ENCODE measurements at places on chromosomes 3 and 15.

DNA sequence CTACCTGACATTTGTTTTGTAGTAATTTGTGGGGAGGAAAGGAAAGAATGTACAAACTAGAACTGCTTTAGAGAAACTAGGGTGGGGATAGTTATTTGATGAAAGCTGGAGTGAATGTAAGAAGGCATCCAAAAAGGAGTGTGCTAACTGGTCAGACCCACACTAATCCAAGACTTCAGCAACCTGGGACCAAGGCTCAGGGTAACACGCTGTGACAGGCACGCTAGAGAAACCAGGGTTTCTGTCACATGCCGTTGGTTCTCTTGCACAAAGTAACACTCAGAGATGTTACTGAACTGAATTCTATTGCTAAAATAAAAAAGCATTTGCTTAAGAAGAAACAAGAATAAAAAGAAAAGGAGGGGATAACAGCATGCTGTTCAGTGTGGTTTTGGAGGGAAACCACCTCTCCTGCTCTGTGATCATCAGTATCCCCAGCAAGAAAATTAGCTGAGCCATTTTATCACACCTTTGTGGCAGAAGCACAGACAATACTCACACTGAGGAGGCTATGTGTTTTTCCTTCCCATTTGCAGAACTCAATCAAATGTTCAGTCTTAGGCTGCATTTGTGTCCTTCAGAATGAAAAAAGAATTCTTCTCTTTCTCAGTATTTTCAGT is 2.8 kb upstream of the CCDC80 start:
- DNase-seq, result no peak

DNA sequence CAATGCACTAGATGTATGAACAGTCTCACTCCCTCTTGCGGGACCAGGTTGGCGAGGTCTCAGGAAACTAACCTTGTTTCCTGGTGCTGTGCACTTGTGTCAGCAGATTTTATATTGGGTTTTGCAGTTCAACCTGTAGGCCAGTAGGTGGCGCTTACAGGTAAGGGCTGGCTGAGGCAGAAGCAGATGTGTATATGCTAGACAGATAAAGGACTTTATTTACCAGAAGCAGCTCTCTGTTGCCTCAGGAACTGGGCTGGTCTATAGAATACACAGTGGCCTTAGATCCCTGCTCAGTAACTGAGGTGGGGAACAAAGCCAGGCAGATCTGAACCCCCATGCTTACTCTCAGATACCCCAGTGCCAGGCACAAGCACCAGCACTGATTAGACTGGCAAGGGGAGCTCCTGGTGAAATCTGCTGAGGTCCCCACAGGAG is 296.8 kb downstream of the DOCK3 start:
- peak; percentile 13 for DNase-seq

- no peak for DNase-seq
These were observed 45.2 kb upstream of the BDH1 start for GRCh38 chr3:197600796-197601565.

- DNase-seq, result no peak
These were observed 51.8 kb downstream of the GRAMD1C start for GRCh38 chr3:113890256-113890900.

- no peak for DNase-seq
These were observed 74.0 kb upstream of the LIPC start for GRCh38 chr15:58357529-58358476.

DNA sequence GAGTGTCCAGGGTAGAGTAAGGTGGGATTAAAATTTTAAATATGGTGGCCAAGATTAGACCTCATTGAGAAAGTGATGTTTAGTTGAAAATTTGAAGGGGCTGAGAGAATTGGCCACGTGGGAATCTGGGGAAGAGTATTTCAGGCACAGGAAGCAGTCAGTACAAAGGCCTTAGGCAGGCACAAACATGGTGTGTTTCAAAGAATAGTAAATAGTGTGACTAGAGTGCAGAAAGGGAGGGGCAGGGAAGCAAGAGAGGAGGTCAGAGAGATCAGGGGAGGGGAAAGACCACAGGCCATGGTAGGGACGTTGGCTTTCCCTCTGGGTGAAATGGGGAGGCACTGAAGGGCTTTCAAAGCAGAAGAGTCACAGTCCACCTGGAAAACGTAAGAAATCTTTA is 36.6 kb upstream of the POMGNT2 start:
- DNase-seq, result no peak

GRCh38 chr15:85097250-85097649 is 115.6 kb downstream of the PDE8A start:
- DNase-seq, result no peak

DNA sequence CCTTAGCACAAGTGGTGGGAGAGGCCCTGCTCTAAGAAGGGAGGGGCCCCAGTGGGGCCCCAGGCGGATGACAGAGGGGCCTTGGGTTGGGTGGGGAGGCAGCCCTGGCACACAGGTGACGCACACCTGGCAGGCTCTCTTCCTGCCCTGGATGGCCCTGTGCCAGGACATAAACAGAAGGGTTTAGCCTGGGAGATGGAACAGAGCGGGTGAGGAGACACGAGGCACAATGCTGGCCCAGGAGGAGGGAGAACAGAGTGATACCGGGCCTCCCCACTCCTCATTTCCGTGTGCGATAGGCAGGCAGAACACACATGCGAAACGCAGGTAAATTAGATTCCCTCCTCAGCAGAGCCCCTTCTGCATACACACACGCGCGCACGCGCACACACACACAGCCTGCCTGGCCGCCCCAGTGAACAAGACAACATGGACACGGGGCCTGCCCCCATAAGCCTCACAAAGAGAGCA is 39.8 kb downstream of the IDH2 start:
- DNase-seq, result peak; percentile 79

- no peak for DNase-seq
These were observed 22.9 kb downstream of the ST8SIA2 start for GRCh38 chr15:92416557-92416956.

DNA sequence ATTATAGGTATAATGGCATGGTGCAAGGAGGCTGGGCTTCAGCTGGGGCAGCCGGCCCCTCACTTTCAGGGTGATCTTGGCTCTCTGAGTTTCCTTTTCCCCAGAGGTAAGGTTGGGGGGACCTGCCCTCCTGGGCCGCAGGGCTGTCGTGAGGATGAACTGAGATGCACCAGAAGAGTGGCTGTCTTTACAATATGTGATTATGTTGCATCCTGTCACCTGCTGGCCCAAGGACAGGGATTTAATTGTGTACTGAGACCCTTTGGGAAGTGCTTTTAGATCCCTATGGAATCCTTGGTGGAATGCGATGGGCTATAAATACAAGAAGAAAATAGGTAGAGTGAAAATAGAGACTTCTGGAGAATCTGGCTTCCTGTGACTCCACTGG is 22.1 kb downstream of the ANAPC13 start:
- DNase-seq, result no peak

DNA sequence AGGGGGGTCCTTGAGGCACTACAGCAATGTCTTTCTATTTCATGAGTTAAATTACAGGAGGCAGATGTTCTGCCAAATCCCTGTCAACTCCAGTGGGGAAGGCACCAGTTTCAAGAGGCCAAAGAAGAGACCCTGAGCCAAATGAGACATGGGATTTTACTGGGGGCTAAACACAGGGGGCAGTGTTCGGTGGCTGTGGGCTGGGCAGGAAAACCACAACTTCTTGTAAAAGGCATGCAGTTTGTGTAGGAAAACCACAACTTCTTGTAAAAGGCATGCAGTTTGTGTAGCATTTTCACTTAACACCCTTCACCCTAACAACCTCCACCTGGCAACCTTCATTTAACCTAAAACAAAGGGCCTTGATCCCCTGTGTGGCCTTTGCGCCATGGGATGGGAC is 61.0 kb downstream of the POLR2M start:
- DNase-seq, result no peak

DNA sequence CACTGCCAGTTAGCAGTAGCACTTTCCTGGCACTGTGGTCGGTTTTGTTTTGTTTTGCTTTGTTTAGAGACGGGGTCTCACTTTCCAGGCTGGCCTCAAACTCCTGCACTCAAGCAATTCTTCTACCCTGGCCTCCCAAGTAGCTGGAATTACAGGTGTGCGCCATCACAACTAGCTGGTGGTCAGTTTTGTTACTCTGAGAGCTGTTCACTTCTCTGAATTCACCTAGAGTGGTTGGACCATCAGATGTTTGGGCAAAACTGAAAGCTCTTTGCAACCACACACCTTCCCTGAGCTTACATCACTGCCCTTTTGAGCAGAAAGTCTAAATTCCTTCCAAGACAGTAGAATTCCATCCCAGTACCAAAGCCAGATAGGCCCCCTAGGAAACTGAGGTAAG is 22.6 kb downstream of the CLDN18 start:
- no peak for DNase-seq

- DNase-seq, result no peak
These were observed 22.8 kb downstream of the MYO1E start for GRCh38 chr15:59349680-59350420.

DNA sequence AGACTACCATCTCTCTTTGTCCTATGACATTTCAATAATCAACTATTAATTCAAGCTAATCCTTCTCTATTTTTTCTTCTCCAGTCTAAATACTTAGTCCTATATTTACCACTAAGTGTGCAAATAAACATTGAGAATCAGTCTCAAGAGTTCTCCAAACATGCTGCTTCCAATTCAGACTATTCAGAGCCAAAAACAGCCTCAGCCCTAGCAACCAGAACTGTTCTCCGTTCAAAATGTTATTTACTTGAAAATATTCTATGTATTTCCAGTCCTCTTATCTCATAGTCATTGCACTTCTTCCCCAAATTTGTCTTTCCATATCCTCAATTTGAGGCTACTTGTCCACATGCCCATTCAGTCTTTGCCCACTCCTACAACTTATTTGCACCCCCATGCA is 805.5 kb downstream of the IGSF11 start:
- DNase-seq, result no peak

- no peak for DNase-seq
These were observed 185.2 kb upstream of the CFAP20DC start for GRCh38 chr3:59234884-59235633.

DNA sequence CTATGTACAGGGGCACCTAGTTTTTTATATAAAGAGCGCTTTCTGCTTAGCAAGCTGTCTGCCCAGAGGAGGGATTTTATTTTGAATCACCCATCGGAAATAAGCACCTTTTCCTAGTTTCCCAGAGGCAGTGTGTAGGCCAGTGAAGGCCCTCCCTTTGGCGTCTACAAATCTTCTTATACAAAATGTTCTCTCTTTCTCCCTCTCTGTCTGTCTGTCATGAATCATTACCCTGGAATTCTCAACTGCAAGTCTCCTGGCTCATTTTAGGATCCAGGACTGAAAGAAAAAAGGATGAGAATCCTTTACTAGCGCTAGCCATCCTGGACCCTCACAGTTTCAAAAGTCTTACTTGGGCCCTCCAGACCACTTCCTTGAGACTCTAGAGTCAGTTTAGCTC is 728.1 kb downstream of the OTOL1 start:
- no peak for DNase-seq

GRCh38 chr3:142888481-142889211 is at the start of gene PCOLCE2:
Gene PCOLCE2, minus strand, starts transcription at chr3:142889083. Its CDS starts 187 bp downstream, at chr3:142888896.
- DNase-seq, result no peak

GRCh38 chr3:38003817-38004414 is 13.3 kb downstream of the VILL start:
- DNase-seq, result no peak

GRCh38 chr3:115470254-115470653 is 153.1 kb upstream of the GAP43 start:
- peak; percentile 86 for DNase-seq

GRCh38 chr3:123660141-123660675 is 75.4 kb upstream of the HACD2 start:
- no peak for DNase-seq

DNA sequence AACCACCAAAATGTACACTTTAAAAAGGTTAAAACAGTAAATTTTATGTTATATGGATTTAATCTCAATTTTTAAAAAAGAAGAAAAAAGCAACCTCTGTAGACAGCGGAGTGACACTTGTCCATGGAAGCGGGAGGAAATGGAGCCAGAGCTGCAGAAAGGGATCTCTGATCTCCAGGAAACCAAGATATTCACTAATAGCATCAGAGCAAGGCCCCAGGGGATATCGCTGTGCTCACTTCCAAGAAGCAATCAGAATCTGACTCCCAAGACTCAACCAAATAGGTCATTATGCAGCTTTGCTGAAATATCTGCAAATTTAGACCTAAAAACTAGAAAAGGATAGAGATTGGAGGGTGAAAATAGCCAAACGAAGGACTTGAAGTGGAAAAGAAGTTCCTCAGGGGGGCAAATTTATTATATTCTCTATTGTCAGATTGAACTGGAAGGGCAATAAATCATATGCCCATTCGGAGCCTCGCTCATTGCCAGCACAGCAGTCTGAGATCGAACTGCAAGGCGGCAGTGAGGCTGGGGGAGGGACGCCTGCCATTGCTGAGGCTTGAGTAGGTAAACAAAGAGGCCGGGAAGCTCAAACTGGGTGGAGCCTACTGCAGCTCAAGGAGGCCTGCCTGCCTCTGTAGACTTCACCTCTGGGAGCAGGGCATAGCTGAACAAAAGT is 62.0 kb upstream of the ATP2C1 start:
- DNase-seq, result no peak

- DNase-seq, result no peak
These were observed 81.4 kb downstream of the MBNL1 start for GRCh38 chr3:152350139-152350538.
